ENCODE measurements at places on chromosomes 4 and X.

- no peak for DNase-seq
These were observed 83.7 kb downstream of the MGST2 start for GRCh38 chr4:139749338-139749737.

- DNase-seq = no peak
These were observed 129.9 kb downstream of the CBR4 start for GRCh38 chr4:168880072-168880675.

DNA sequence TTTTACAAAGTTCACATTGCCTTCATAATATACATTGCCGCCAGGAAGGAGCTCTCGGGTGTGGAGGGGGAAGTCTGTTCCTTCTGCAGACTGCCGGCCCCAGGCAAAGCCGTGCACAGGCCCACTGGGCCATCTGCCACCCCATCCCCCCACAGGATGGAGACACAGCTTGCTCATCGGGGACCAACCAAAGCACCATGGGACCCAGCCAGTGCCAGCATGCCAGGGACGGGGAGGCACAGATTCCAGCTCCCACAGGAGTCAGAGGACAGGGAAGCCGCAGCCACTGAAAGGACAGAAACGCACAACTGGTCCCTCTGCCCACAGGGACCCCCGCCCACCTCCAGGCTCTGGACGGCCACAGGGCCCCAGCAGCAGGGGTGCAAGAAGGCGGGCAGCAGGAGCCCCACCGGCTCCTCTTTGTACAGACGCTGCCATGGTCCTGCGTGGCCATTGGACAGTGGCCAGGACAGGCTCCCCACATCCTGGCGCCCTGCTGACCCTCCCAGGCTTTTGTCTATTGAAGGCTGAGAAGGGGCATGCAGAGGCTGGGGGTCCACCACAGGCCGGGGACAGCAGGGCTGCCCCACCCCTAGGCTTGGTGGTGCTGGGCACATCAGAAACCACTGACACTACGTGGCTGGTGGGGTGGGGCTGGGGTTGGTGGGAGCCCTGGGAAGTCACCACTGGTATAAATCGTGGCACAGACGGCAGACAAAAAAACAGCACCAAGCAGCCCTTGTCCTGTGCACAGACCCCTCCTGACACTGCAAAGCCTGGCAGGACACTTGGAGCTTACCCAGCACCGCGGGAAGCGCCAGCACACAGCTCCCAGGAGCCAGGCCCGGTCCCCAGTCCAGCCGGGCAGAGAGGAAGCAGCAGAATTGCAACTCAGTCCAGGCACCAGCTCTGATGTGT, 89.0 kb downstream of the FAM53A start:
- no peak for DNase-seq

- DNase-seq = no peak
These were observed 25.6 kb upstream of the GPR78 start for GRCh38 chr4:8554555-8555100.
